GM12878 (cell line): ENCODE measurements at places on chromosomes 4 and X.

DNA sequence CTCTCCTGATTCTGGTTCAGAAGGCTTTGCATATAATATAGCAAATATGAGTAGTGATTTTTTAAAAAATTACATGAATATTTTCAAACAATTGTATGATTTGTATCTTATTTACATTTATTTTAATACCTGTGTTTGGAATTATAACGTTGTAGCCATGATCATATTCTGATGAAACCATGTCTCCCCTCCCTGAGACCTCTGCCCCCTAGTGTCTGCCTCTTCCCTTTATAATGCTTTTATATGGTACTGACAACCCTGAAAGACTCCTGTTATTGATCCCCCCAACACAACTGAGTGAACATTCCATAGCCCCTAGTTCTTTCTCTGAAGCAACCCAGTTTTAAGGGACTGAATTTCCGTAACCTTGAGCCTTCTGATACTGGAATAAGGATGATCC is 187.4 kb downstream of the SOX3 start:
- DNase-seq: no peak

- DNase-seq: no peak
Measured at GRCh38 chr4:158327525-158327924, 117.2 kb downstream of the TMEM144 start.

DNA sequence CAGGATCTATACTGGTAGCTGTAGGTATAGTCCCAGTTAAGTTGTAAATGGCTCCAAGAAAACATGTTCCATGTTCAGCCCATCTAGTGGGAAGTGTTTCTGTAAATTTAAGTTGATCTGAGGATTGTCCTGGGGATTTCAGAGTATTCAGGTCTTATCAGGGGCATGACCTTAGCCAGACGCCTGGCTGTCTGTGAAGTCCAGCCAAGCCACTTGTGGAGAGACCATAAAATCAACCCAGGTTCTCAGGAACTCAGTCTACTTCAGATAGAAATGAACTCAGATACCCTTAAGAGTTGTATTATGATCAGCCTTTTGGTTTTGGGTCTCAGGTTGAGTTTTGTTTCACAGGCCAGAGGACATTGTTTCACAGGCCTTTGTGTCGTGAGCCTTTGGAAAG is 95.9 kb downstream of the EGF start:
- DNase-seq: no peak

DNA sequence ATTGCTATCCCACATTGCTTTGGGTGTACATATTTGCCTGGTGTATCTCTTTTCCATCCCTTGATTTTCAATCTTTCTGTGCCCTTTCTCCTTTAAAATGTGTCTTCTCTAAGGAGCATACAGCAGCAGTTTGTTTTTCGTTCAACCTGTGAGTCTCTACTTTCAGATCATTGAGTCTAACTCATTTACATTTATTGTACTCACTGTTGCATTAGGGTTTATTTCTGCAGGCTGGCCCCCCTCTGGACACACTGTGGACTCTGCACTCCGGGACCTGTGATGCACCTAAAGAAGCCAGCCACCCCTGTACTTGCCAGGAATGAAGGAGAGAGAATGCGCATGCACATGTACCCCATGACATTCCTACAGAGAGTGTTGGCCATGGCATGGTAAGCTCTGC is 93.0 kb downstream of the FAM53A start:
- DNase-seq: no peak

- DNase-seq: no peak
Measured at GRCh38 chrX:28108186-28108945, 127.1 kb upstream of the DCAF8L1 start.

- no peak for DNase-seq
Measured at GRCh38 chr4:174241162-174241561, 42.3 kb downstream of the FBXO8 start.

GRCh38 chr4:108393890-108394472 is 225.2 kb upstream of the LEF1 start:
- DNase-seq: no peak

- no peak for DNase-seq
Measured at GRCh38 chr4:147110473-147111367, 165.1 kb upstream of the TTC29 start.

DNA sequence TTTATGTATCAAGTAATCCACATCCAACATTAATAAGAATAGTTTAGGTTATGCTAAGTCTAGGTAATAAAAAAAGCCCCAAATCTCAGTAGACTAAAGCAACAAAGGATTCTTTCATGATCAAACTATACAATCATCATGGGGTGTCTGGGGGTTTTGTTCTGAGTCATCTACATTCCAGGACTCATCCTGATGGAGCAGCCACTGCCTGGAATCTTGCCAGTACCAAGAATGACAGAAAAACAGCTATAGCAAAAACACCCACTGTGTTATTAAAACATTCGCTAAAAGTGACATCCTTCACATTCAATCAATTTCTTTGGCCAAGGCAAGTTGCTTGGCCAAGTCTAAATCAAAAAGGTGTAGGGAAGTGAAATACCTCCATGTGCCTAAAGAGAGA is 3.9 kb upstream of the ARHGEF38 start:
- no peak for DNase-seq

DNA sequence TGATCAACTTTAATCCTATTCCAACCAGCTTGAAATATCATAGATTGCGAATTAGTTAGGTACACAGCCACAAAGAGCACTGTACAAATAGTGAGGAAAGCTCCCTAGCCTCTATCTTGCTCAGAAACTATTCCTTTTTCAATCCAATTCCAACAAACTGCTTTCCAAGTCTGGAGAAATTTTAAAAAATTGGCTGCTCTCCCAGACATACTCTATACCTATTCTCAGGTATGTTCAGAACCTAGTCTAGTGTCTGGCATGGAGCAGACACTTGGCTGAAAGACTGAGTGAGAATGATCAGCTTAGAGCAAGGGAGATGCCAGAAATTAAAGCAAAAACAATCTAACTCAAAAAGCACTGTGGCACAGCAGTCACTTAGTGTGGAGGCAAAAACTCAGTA is 105.9 kb downstream of the SLC10A7 start:
- DNase-seq: no peak

DNA sequence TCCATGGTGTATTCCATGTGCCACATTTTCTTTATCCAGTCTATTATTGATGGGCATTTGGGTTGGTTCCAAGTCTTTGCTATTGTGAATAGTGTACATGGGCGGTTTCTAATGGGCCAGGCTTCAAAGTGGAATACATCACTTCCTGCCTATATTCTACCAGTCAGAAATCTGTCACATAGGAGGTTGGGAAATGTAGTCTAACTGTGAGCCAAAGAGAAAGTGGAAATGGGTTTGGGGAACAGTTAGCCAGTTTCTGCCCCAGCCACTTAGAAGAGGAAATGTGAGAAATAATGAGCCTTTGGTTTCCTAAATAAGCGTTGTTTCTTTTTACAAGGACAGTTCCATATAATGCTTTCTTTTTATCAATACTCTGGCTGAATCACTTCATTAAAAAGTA is 85.1 kb upstream of the AP1S2 start:
- no peak for DNase-seq

- no peak for DNase-seq
Measured at GRCh38 chr4:67911638-67912037, 27.8 kb upstream of the TMPRSS11D start.

- no peak for DNase-seq
Measured at GRCh38 chr4:85673540-85673939, 198.6 kb downstream of the ARHGAP24 start.

DNA sequence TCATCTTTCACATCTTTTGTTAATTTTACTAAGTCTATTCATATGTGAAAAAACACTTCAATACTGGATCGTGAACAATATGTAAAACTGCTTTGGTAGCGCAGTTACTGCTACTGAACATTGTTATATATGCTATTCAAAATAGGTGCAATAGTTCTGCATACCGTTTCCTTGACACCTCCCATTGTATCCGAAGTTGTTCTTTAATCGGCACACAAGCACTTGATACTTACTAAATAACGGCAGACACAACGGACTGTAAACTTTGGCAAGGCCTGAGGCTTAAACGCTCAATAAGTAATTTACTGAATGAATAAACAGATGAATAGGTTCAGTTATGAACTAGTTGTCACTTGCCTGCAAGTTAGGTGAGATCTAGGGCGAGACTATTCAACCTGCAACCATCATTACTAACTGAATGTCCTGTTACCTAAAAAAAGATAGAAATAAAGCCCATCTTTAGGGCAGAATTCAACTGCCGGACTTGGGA is 620 bp downstream of the ANAPC10 start:
- no peak for DNase-seq

DNA sequence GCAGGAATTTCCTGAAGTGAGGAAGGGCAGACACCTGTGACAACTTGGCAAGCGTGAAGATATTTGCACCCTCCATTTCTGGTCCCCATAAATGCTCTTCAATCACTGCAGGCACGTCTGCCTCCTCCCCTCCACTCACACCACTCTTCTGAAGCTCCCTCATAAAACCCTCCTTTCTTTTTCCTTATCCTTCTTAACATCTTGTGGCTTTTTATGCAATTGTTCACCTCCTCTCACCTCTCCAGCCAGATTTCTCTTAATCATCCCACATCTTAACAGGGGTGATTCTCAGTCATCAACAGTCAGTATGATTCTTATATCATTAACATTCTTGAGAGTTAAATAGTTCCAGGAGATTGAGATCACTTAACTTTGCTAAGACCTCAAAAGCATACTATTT is 277.4 kb downstream of the SPRY1 start:
- DNase-seq: no peak

DNA sequence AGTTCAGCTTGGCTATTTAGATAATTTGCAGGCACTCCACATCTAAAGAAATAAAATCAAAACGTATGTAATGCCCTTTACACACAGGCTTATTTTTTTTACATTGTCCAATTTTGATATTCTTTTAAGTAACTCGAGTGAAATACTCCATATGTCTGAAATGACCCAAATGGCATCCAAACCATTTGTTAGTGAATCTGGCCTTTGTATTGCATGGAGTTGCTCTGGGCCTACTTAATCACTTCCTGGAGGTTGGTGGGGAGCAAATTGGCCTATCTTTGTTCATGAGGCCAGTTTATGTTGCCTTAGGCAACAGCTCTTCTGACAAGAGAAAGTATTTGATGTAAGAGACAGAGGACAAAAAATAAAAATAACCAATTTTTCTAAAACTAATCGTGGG is 47.6 kb upstream of the TMEM131L start:
- no peak for DNase-seq

DNA sequence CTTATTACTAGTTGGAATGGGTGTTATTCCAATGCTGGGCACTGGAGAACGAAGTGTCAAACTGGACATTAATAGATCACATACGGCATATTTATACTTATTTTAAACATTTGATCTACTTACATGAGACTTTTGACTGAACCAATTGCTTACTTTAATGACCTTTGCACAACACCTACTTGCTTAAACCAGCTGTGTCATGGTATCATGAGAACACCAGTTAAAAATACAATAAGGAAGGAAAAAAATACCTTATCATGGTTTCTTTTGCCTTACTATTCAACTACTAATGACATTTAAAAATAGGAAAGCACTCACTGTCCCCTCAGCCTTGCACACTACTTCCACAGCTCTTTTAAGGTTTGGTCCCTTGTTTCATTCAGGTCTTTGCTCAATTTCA is 146.9 kb downstream of the FAM13A start:
- DNase-seq: no peak

- no peak for DNase-seq
Measured at GRCh38 chrX:48068096-48068887, 3.1 kb downstream of the ZNF630 start.
